Hepatic stellate cell (primary cell): ENCODE measurements at places on chromosomes 6 and 20.

- peak; percentile 44 for DNase-seq
Observed at GRCh38 chr6:24720131-24720603, 1.2 kb upstream of the C6orf62 start.

- DNase-seq = peak; percentile 83
Observed at GRCh38 chr6:13733178-13733887, 21.7 kb upstream of the RANBP9 start.

DNA sequence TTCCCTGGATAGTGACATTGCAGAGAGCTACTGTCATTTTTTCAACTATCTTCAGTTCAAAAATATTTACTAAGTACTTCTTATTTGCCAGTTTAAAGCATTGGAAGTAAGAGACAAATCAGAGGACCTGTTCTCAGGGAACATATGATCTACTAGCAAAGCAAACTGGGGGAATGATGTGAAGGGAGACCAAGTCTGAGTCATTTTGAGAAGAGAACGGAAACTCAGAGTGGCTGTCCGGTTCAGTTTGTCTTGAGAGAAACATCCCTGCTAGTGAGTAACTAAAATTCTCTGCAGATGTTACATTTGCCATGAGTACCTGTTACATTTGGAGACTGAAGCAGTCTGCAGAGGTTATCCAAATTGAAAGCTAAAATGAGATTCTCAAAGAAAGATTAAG is 118.3 kb downstream of the KCNQ5 start:
- DNase-seq = peak; percentile 11

GRCh38 chr20:57112448-57112847 is 154.0 kb downstream of the BMP7 start:
- no peak for DNase-seq

GRCh38 chr6:155273431-155273830 is 9.6 kb downstream of the CLDN20 start:
- DNase-seq = peak; percentile 67
